ENCODE measurements at places on chromosomes 5 and 9.

GRCh38 chr5:113519412-113519811, 5.9 kb downstream of the YTHDC2 start:
- no peak for DNase-seq

GRCh38 chr5:137838976-137839375, 28.7 kb upstream of the MYOT start:
- DNase-seq: no peak

DNA sequence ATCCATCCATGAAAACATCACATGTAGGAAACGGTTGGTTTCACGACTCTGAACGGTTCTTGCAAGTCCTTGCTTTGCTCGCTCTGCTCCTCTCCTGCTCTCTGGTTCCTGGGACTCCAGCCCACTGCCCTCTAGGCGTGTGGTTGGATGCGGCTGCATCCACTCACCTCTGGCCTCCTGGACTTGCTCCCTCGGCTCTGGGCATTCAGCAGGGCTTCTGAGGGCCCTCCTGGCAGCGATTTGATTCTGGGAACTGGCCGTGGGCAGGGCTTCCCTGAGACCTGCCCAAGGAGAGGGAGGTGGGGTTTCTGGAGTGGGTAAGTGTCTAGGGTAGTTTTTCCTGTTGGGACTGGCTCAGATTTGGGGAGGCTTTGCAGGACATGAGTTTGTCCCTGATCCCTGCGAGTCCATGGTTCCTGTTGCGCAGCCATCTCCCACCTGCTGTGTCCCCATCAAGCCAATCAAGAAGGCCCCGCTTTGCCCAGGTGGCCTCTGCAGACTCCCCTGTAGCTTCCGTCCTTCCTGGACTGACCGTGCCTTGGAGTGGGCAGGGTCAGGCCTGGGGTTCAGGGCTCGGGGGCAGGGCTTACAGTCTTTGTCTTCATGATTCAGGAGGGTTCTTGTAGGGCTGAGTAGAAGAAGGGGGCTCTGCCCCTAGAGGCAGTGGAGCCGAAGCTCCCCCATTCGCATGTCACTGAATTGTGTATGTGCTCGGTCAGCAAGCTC, 192.3 kb downstream of the CACNA1B start:
- DNase-seq: no peak

GRCh38 chr5:95075111-95075510, 209.8 kb downstream of the MCTP1 start:
- no peak for DNase-seq

GRCh38 chr5:119304439-119305211, 51.2 kb upstream of the TNFAIP8 start:
- no peak for DNase-seq

- no peak for DNase-seq
Observed at GRCh38 chr5:45279109-45279508, 417.1 kb downstream of the HCN1 start.

DNA sequence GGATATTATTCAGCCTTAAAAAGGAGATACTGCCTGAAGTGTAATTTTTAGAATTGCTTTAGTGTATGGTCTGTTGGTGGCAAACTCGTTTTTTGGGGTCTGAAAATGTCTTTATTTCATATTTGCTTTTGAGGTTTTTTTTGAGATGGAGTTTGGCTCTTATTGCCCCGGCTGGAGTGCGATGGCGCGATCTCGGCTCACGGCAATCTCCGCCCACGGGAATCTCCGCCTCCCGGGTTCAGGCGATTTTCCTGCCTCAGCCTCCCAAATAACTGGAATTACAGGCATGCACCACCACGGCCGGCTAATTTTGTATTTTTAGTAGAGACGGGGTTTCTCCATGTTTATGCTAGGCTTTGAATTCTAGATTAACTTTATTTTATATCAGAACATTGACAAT, 20.2 kb upstream of the PCDHB1 start:
- DNase-seq: no peak

- DNase-seq: no peak
Observed at GRCh38 chr9:106752581-106752980, 110.4 kb upstream of the ZNF462 start.

DNA sequence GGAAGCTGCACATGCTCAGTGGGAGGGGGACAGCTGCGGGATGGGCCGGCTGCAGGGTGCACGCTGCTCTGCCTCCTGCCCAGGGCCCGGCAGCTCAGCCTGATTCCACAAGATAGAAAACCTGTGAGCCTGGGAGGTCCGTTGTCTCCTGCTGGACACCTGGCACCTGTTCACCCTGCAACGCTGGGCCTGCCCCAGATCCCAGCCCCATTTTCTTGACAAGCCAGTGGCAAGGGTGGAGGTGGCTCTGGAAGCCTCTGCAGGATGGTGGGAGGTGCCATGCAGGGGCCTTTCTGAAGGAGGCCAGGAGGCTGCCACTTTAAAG, 68.1 kb upstream of the RNF130 start:
- DNase-seq: no peak

GRCh38 chr5:93423300-93423699, 157.7 kb downstream of the NR2F1-AS1 start:
- no peak for DNase-seq

- no peak for DNase-seq
Observed at GRCh38 chr5:173643964-173644363, 27.5 kb upstream of the BOD1 start.

- no peak for DNase-seq
Observed at GRCh38 chr5:135204151-135204600, 170.1 kb upstream of the PITX1 start.

GRCh38 chr5:144088206-144089064, 82.0 kb downstream of the YIPF5 start:
- DNase-seq: no peak

- no peak for DNase-seq
Observed at GRCh38 chr5:54148067-54148845, 162.1 kb downstream of the ARL15 start.

DNA sequence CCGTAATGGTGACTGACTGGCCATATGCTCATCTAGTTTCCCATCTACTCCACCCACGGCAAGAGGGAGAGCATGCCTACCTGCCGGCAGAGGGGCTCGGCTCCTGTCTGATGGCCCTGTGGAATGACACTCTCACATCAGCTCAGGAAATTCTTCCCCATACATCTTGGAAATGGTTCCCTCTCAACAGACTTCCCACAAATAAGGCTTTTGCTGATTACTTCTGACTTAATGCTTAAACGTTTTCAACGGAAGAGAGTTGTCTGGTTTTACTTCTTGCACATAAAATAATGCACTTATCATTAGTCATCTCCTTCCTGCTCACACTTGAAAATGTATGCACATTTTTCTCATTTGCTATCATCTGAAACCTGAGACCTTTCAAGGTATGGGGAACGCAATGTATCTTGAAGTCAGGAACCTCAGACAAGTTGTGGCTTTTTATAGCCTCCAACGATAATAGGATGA, 129.5 kb downstream of the TTLL11 start:
- no peak for DNase-seq

- no peak for DNase-seq
Observed at GRCh38 chr9:95092262-95093072, 225.0 kb downstream of the FANCC start.

DNA sequence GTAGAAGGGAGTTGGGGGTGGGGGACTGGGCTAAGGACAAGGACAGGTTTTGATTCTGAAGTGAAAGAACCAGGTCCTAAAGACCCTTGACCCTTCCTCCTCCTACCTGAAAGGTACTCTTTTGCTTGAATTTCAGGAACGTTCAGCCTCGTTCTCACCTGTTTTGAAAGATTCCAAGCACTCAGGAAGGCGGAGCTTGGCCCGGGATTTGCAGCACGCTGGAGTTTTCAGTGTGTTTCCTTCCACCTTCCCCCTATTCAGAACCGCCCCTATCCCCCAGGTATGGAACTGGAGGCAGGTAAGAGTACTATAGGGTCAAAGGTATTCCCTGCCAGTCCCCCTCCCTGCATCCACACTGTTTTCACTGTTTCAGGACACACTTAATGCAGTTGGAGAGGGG, 7.1 kb downstream of the EGR1 start:
- no peak for DNase-seq

DNA sequence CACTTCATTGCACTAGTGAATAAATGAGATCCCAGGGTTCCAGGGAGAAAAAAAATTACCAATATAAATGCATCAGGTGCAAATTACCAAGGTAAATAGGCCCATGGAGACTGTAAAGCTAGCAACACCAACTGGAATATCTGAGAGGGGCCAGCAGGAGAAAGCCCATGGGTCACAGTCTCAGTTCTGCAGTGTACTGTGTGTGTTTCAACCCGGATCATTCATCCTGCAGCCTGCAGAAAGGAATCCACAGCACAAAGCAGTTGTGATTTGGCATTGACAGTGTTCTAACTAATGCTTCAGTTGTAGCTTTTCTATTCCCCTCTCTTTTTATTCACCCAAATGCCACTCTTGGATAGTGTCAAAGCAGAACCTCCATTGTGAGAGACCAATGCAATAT, 171.0 kb downstream of the EFNA5 start:
- DNase-seq: no peak

- DNase-seq: no peak
Observed at GRCh38 chr9:96031366-96031824, 155.9 kb downstream of the ERCC6L2 start.

- no peak for DNase-seq
Observed at GRCh38 chr9:93129286-93129685, 4.8 kb downstream of the NINJ1 start.

GRCh38 chr9:124266826-124267201, 9.1 kb downstream of the NEK6 start:
- DNase-seq: no peak

DNA sequence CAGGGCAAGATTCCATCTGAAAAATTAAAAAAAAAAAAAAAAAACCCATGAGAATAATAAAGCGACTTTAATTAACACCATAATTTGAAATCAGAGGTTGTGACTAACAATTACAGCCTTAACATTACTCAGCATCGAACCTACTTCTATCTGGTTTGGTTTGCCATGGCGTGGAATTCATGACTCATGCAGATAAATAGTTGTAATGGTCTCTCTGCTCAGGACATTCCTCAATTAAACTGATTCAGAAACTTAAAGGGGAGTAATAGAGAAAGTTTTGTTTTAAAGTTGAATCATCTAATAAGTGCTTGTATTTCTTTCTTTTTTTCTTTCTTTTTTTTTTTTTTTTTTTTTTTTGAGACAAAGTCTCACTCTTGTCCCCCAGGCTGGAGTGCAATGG, 135.5 kb downstream of the SPATA31D1 start:
- no peak for DNase-seq

DNA sequence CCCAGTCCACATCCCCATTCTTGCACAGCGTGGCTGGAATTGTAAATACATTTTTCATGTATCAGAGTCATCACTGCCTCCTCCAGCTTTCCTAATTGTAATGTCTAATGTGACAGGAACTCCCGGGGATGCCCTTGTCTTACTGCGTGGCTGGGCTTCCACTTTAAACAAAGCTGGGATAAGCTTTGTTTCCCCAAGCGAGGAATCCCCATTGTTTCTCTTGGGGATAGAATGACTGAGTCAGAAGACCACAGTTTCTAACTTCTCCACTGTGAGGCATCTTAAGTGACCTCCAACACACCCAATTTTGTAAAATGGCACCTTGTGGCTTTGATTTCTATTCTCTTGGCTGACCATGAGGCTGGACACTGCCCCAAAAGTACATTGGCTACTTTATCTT, 22.4 kb downstream of the ARPC5L start:
- DNase-seq: no peak

DNA sequence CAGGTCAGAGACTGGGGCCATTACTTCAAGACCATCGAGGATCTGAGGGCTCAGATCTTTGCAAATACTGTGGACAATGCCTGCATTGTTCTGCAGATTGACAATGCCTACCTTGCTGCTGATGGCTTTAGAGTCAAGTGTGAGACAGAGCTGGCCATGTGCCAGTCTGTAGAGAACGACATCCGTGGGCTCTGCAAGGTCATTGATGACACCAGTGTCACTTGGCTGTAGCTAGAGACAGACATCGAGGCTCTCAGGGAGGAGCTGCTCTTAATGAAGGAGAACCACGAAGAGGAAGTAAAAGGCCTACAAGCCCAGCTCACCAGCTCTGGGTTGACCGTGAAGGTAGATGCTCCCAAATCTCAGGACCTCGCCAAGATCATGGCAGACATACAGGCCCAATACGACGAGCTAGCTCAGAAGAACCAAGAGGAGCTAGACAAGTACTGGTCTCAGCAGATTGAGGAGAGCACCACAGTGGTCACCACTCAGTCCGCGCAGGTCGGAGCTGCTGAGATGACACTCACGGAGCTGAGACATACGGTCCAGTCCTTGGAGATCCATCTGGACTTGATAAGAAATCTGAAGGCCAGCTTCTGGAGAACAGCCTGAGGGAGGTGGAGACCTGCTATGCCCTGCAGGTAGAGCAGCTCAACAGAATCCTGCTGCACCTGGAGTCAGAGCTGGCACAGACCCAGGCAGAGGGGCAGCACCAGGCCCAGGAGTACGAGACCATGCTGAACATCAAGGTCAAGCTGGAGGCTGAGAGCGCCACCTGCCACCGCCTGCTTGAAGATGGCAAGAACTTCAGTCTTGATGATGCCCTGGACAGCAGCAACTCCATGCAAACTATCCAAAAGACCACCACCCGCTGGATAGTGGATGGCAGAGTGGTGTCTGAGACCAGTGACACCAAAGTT, 9.3 kb downstream of the NIPBL start:
- no peak for DNase-seq

DNA sequence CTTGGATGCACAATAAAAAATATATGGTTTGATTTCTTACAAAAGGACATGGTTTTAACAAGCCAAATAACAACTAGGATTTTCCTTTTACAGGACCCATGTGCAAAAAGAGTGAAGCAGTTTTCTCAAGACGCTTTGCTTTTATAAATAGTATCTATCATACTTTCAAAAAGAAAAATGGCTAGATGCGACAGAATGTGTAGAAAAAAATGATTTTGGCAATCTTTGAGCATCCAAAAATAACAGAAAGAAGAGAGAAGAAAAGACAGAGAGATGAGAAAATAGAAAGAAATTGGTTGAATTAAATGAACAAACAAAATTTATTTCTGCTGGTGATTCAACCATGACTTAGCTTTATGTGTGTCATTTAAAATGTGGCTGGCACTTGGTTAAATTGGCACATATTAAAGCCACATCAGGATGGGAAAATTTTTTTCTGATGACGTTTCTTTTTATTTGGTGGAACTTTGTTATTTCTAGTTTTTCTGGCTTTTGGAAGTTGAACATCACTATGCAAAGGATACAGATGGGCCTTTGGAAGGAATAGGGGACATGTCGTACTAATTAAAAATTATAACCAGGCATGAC, 35.6 kb upstream of the NREP start:
- no peak for DNase-seq

- DNase-seq: no peak
Observed at GRCh38 chr5:137209232-137209809, 289.8 kb downstream of the SPOCK1 start.

DNA sequence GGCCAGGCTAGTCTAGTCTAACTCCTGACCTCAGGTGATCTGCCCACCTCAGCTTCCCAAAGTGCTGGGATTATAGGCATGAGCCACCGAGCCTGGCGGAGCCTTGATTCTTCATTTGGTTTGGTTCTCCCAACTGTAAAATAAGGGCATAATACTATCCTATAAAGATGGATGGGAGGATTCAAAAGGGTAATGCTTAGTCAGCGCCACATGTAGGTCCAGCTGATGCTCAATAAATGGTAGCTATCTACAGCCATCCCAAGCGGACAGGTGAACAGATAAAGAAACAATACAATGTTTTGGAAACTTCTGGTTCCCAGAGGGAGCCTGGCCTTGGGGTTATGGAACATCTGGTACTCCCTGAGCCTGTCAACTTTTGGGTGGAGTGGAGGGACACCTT, 13.6 kb upstream of the SET start:
- no peak for DNase-seq

Measured in memory B cell (primary cell).